ENCODE measurements at places on chromosomes 7 and 10.

DNA sequence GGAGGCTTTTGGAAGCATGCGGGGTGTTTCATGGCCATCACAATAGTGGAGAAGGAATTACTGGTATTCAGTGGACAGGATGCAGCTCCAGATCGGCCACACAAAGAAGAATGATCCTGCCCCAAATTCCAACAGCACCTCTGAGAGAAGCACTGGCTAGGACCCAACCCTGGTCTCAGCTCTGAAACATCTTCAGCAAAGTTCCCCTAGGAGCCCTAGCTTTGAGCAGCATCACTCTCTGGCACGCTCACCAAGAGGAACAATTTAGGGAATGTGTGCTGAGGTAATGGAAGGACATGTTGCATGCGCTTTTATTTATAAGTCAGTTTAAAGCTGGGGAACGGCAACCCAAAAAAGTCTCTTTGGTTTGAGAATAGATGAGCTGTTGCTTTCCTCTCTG is 5.5 kb upstream of the OPN1SW start:
- DNase-seq, result no peak

- DNase-seq, result peak; percentile 71
Observed at GRCh38 chr10:17200912-17201793, at the start of gene TRDMT1. TSS of gene TRDMT1 (minus strand) at chr10:17201672. CDS start at chr10:17201634, 38 bp downstream.

DNA sequence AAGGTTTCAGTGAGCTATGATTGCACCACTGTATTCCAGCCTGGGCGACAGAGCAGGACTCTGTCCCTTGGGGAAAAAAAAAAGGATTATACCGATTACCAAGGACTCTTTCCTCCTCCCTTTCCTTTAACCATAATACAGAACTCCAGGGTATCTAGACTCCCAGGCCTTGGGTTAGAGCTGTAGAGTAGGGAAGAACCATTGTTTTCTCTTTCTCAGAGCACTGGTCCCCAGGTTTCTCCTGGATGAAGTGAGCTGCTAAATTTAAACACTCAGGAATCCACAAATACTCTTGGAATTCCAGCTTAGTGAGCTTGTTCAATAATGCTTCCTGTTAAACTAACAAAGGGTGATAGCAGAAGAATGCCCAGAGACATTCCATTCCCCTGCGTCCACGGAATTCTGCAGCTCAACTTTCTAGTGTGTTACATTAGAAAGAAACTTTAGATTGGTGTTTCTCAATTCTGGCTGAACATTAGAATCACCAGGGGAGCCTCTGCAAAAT is 14.6 kb upstream of the RPEL1 start:
- DNase-seq, result no peak

DNA sequence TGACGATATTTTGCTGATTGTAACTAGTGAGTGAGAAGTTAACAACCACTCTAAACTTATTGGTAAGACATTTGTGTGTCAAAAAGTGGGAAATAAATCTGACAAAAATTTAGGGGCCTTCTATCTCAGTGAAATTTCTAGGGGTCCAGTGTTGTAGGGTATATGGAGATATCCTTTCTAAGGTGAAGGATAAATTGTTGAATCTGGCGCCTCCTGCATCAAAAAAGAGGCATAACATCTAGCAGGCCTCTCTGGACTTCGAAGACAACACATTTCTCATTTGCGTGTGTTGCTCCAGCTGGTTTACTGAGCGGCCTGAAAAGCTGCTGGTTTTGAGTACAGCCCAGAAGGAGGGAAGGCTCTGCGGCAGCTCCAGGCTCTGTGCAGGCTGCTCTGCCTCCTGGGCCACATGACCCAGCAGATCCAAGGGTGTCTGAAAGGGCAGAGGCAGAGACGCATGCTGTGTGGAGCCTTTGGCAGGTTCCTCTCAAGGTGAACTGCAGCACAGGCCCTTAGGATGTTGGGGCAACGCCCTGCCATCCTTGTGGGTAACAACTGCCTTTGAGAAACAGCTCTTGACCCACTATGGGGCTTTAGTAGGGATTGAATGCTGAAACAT is 72.4 kb downstream of the LMBR1 start:
- no peak for DNase-seq

DNA sequence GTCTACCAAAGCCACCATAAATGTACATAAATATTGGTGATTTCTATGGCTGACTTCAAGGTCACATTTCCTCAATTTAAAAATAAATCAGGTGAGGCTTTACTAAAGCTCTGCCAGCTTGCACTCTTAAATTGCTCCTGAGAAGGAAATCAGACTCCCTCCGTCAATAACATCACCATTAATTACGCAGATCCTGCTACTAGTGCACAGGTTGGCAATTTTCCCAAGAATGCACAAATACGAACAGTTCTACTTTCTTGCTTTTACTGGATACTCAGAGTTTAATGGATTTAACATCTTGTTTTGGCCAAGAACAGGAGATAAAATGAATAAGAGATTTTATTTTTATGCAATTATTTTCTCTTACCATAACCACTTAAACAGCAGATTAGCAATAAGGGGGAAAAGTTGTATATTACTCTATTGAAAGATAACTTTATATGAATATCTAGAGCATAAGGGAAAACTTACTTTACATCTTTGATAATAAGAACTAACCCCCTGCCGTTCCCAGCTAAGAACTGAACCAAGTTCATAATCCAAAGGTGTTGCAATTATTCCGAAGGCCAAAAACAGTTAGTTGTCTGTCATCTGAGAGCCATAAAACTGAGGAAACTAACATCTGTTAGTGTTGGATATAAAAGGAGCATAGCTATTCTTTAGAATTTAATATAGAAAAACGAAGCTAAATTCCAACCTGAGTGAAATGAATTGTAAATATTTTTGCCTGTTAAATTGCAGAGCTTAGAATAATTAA is 140.5 kb downstream of the TWIST1 start:
- no peak for DNase-seq

- DNase-seq, result no peak
Observed at GRCh38 chr7:18064242-18064838, 36.7 kb upstream of the PRPS1L1 start.

DNA sequence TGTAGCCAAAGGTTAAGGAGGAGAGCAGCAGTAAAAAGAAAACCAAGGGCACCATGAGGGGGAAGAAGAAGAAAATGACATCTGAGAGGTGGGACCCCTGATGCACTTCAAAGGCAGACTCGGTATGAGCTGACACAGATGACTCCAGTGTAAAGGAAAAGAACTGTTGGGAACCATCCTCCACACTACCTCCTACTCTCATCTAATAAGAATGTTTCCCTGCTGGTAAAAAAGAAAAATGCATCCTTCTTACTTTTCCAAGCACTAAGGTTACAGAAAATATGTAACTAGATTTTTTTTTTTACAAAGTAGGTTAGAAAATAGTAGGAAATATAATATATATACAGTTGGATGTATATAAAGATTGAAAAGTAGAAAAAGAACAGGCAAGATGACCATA is 16.9 kb downstream of the TAS2R41 start:
- DNase-seq, result no peak

DNA sequence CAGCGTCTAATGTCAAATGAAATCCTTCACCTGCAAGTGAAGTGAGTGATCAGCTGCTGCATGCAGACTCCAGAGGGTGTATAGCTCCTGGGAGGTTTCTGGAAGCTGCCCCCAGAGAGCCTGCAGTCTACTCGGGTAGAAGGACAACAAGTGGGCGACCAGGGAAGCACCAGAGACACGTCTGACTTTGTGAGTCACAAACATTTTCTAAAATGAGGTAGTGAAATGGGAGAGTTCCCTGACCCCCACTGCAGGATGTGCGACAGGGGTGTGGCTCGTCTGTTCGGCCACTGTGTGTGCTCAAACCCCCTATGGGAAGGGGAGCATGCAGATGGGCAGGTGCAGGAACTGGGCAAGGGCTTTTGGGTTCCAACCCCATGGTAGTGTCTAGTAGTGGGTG is 177.1 kb upstream of the PRKCQ start:
- peak; percentile 1 for DNase-seq

DNA sequence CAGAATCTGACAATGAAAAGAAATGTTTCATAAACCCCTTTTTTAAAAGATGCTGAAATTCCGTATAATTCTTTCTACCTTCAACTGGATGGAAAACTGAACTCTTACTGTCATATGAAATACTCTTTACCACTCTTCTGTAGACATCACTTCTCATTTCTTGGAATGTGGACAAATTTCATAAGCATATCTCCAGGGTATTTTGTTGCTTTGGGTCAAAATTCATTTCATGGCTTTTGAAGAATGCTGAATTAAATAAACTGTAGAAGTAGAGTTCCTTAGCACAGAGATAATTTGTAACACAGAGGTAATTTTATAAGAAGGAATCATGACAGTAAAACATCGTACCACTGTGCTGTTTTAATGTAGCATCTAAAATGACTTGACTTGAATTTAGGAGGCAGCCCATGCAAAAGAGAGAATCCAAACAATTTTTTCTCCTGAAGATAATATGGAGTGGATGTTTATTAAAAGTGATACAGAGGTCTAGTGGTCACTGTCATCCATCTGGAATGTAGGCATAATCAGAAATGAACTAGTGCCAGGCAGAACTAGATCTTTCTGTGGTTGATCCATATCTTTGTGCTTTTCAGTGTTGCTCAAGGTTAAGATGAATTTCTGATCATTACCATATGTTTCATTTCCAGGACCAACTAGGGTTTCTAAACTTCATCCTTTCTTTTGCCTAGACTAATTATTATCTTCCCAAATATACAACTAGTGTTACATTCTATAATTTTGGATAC is 492.0 kb downstream of the KIF20B start:
- no peak for DNase-seq

DNA sequence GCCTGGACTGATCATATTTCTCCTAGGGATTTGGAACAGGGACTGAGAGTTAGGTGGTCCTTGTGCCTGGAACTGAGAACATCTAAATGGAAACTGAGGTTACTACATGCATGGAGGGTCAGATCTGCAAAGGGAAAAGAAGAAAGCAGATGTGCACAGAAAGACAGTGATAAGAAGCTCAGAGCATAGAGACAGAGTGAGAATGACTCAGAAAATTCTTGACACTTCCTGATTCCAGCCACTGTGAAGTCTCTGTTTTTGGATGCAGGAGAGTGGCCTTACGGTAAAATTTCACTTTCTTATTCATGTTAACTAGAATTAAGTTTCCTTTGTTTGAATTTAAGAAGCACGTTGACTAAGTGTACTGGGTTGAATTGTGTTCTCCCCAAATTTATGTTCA is 241.7 kb downstream of the TMEM26 start:
- no peak for DNase-seq

- no peak for DNase-seq
Observed at GRCh38 chr7:44776211-44776610, 20.3 kb upstream of the PPIA start.

GRCh38 chr10:21751341-21752310 is 217.6 kb downstream of the MLLT10 start:
- no peak for DNase-seq

DNA sequence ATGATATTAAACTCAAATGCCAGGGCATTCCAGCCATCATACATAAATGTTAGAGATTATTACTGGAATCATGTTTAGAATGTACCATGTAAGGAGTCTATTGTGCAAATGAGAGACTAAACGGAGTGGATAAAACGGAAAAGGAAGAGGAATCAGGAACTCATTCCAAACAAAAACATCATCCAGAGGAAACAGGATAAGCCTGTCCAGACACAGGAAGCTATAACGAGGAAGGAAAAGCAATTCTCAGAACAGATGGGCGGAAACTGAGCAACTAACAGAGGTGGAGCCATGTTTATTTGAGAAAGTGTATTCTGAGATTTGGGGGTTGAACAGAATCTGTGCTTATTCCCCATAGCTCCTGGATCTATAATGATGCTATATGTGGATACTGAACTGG is 52.3 kb upstream of the TRIM24 start:
- DNase-seq, result no peak

- no peak for DNase-seq
Observed at GRCh38 chr10:31126593-31126992, 94.9 kb upstream of the ZNF438 start.

All from naive B cell (primary cell).